Tibial artery (tissue), 4 donors: ENCODE measurements at places on chromosomes 12 and 14.

GRCh38 chr12:124566161-124566996 is 1.0 kb downstream of the NCOR2 start:
- DNase-seq: peak; percentile 94

DNA sequence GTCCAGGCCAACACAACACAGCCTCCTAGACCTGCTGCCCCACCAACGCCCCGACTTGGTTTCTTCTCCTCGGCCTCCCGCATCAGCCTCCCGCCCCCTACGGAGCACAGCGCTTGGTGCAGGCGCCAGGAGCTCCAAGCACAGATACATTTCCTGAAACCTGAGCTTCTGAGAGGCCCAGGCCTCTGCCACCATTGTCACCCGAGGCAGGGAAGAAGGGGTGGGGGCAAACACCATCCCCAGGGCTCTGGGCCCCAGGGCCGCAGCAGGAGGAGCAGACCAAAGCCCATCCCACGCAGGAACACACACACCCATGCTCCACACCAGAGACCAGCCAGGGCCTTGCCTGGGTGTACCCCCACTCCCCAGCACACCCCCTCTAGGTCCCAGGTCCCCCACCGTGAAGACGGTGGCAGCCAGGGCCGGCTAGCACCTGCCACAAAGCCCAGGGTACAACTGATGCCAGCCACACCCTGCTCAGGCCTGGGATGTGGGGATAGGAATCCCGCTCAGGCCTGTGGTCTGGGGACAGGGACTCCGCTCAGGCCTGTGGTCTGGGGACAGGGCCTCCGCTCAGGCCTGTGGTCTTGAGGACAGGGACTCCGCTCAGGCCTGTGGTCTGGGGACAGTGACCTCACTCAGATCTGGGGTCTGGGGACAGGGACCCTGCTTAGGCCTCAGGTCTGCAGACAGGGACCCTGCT is 5.4 kb downstream of the JAG2 start:
- no peak for DNase-seq

DNA sequence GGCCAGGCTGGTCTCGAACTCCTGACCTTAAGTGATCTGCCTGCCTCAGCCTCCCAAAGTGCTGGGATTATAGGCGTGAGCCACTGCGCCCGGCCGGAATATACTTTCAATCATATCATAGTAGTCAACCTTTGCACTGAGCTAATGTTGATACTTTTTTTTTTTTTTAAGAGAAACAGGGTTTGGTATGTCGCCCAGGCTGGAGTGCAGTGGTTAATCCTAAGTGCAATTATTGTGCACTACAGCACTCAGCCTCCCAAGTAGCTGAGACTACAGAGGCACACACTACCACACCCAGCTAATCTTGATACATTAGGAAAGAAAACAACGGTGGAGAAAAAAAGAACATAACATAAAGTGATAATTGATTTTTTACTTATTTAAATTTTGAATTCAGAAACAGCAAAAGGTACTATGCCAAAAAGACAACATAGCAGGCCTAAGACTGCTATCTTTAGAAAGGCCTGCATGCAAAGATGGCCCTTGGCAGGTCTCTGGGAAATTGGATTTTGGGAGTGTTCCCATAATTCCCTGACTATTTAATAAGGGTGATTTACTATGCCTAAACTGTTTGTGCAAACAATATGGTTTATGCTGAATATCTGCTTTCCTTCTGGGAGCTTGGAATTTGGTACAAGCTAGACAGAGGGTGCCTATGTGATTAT is 15.5 kb downstream of the BTBD7 start:
- no peak for DNase-seq

- no peak for DNase-seq
These were observed 367.7 kb upstream of the NOVA1 start for GRCh38 chr14:26965490-26965889.

- DNase-seq: no peak
These were observed 133.1 kb downstream of the ANO6 start for GRCh38 chr12:45348986-45349385.

GRCh38 chr12:106434526-106434925 is 77.0 kb downstream of the POLR3B start:
- DNase-seq: no peak

DNA sequence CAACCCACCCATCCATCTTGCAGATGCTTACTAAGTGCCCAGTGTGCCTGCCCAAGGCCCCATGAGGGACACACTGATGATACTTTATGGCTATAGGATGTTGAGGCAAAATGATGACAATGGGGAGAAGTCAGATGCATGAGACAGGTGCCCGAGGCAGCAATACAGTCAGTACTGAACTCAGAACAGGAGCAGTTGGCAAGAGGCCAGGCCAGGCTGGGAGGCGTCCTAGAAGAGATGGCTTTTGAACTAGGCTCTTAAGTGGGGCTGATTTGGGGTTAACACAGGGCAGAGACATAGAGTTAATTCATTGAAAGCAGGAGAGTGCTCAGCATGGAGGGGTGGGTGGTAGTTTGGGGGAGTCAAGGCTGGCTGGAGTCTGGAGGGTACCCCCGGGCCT is 15.6 kb downstream of the PLBD2 start:
- no peak for DNase-seq

- no peak for DNase-seq
These were observed 125.6 kb upstream of the DHRS4 start for GRCh38 chr14:23828001-23828400.
